ENCODE measurements at places on chromosomes 4 and X.

GRCh38 chrX:39859991-39860861 is 237.5 kb downstream of the BCOR start:
- DNase-seq, result no peak

DNA sequence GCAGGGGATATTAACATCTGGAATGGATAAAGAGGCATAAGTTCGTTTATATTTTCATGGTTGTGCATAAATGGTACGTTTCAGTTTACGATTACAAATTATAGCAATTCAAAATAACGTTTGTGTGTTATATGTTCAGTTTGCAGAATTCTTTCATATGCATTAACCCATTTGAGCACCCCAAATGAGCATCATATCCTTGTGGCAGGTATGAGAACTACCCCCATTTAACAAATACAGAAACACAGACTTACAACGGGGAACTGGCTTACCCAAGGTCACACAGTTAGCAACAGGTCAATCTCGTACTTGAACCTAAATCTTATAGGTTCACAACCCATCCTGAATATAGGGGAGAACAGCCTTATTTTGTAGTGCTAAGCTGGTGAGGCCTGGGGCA is 33.1 kb downstream of the EDNRA start:
- DNase-seq, result no peak

GRCh38 chrX:78329486-78329885 is 2.1 kb upstream of the CYSLTR1 start:
- DNase-seq, result no peak

GRCh38 chrX:72479324-72480274 is 93.0 kb downstream of the HDAC8 start:
- no peak for DNase-seq
